ENCODE measurements at places on chromosomes 4 and X.

GRCh38 chrX:13284570-13284969 is 35.3 kb downstream of the ATXN3L start:
- no peak for DNase-seq

- DNase-seq, result no peak
Observed at GRCh38 chr4:1360423-1361283, 13.6 kb downstream of the UVSSA start.

- no peak for DNase-seq
Observed at GRCh38 chrX:139563251-139563650, 32.7 kb downstream of the F9 start.

DNA sequence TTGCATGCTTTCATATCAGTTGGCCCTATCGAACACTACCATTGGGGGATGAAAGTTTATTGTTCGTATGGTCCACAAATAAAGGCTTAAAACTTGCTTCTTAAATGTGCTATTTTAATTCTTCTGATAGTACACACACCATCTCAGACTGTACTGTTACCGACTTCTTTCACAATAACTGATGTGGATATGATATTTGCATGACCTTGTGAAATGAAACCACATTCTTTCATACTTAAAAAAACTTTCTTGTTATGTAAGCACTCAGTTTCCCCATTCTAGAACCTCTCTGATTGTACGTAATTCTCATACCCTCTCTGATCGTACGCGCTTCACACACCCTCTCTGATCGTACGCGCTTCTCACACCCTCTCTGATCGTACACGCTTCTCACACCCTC is 12.0 kb upstream of the WDR19 start:
- no peak for DNase-seq

- no peak for DNase-seq
Observed at GRCh38 chrX:25544641-25545040, 528.9 kb upstream of the ARX start.

DNA sequence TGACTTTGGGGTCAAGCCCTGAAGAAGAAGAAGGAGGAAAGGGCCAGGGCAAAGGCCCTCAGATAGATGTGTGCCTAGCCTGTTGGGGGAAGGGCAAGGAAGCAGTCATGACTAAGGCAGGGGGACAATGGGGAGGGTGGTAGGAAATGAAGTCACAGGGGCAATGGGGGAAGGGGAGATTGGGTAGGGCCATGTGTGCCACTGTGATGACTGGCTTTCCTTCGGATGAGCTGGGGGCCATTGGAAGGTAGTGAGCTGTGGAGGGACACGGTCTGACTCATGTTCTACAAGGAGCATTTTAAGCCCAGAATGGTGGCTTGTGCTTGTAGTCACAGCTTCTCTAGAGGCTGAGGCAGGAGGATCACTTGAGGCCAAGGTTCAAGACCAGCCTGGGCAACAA is 642.0 kb downstream of the MID1IP1 start:
- DNase-seq, result no peak

GRCh38 chrX:3044671-3045070 is 3.4 kb downstream of the ARSF start:
- no peak for DNase-seq

DNA sequence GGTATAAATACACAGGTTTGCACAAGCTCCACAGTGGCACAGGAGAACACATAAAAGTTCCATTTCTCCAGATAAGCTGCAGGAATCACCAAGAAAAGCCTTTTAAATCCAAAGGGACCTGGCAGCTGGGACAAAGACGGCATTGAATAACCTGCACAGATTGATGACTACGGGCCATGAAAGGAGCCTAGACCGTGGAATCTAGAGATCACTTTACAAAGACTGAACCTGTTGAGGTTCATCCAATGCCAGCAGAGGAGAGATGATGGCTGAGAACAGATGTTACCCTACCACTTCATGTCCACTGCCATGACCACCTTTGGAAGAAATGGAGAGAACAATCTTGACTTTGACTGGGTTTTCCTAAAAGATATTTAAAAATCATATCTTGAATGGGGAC is 88.7 kb downstream of the PRSS12 start:
- DNase-seq, result no peak

GRCh38 chrX:78653118-78653822 is 5.9 kb downstream of the RTL3 start:
- DNase-seq, result no peak

GRCh38 chrX:124217304-124218251 is 114.9 kb upstream of the TEX13D start:
- DNase-seq, result no peak

DNA sequence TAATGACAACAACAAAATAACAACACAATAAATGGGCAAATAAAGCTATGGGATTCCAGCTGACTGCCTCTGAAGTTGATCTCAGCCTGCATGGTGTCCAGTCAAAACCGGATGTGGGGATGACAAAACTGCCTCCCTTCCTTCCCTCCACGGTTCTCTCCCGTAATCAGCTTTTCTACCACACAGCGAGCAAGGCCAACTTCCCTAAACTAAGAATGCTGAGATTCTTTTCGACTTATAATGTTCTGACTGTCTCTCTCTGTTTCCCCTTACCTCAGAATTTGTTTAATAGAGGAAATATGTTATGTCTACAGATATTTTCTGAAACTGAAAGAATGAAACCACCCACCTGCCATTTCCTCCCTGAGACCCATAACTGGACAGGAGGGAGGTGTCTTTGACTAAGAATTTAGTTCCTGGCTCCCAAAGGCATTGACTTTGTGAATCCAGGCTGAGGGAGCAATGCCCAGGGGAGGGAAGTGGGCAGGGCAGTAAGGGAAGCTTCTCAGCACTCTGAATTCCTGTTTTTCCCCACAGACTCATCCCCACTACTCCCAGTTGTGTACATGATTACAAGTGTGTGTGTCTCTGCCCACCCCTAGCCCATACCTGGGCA is 1.0 kb upstream of the TLR1 start:
- DNase-seq, result no peak

DNA sequence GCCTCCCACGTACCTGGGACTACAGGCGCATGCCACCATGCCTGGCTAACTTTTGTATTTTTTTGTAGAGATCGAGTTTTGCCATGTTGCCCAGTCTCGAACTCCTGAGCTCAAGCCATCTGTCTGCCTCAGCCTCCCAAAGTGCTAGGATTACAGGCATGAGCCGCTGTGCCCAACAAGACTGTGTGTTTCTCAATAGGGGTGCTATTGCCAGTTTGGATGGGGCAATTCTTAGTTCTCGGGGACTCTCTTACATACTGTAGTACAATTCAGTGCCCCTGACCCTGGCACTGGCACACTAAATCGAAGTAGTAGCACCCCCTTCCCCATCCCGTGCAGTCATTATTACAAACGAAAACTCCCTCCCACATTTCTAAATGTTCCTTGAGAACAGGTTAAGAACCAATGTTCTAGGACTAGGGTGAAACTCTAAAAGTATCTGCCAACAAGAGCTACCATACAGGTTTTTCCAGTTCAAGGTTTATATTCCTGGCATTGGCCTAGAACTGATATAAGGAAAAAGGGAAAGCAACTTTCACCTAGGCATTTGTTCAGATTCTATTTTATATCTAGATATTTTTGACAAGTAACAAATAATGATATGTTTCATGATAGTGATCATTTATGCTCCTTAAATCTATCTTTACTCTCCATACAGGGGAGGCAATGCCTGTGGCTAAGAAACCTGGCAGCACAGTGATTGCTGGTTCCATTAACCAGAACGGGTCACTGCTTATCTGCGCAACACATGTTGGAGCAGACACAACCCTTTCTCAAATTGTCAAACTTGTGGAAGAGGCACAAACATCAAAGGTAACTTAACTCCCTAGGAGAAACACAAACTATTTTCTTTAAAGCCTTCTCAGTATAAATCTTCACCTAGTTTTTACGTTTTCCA is 50.4 kb upstream of the PGAM4 start:
- DNase-seq, result peak; percentile 5

DNA sequence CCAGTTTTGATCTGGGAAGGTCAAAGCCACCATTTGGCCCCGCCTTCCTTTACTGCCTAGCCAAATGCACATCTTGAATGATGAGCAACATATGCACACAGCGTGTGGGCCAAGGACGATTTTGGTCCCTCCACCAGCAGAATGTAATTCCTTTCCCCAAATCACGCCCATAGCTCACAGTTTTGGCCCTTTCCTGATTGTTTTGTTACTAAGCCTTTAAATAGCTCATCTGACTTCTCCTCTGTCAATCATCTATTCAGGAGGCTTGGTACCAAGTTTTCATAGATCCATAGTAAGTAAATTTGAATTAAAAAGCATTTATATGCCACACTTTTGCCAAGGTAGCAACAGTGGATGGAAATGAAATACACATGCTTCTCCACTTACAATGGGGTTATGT is 123.3 kb downstream of the NFKB1 start:
- DNase-seq, result no peak

- DNase-seq, result no peak
Observed at GRCh38 chr4:28427306-28428085, 1566.9 kb downstream of the STIM2 start.

- DNase-seq, result no peak
Observed at GRCh38 chr4:89483833-89484232, 176.2 kb upstream of the GPRIN3 start.

- no peak for DNase-seq
Observed at GRCh38 chrX:153442463-153442862, 3.4 kb downstream of the TREX2 start.

GRCh38 chrX:63746715-63747114 is 38.3 kb downstream of the ARHGEF9 start:
- no peak for DNase-seq

- no peak for DNase-seq
Observed at GRCh38 chrX:43970528-43970927, 2.7 kb downstream of the NDP start.

- DNase-seq, result no peak
Observed at GRCh38 chr4:182019148-182019652, 224.0 kb upstream of the TENM3 start.

GRCh38 chr4:86487738-86488348 is 106.3 kb upstream of the PTPN13 start:
- DNase-seq, result no peak
